ENCODE measurements at places on chromosomes 6 and 20. TPM values are rescaled to one million over a fixed set of nuclear protein-coding genes. Genes with fewer than 3 reads are reported as not detected.
A peak's percentile ranks its signal among the peaks of the same experiment; 100 is the strongest.

Gene FAM83D
- total RNA-seq = not detected

GRCh38 chr6:166087246-166087645, 80.4 kb downstream of the TBXT start:
- H3K4me3 ChIP-seq = no peak overlapping the region
- H3K27ac ChIP-seq = no peak overlapping the region
- no peaks in the 10 kb centered on the region for H3K4me1 ChIP-seq
- H3K27me3 ChIP-seq = no peaks in the 10 kb centered on the region
- no peaks in the 10 kb centered on the region for H3K36me3 ChIP-seq

DNA sequence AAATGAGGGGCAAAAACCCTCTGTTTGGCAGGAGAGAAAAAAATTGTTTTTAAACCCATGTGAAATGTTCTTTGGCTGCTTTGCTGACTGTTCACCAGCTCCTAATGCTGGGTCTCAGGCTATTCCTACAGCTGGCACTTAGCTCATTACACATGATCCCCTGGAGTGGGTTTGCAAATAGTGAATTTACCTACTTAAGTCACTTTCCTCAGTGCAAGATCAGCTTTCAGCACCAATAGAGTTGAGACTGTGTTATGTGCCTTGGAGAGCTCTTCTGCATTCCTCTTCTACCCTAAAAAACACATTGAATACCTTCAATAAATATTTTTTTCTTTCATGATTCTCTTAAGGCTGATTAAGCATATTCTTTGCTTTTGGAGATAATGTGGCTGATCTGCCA, 58.4 kb upstream of the PRDM1 start:
- no peaks in the 10 kb centered on the region for H3K27me3 ChIP-seq
- no peak overlapping the region for H3K4me3 ChIP-seq
- no peaks in the 10 kb centered on the region for H3K36me3 ChIP-seq
- H3K4me1 ChIP-seq = no peaks in the 10 kb centered on the region
- no peak overlapping the region for H3K27ac ChIP-seq

Gene ME1
- total RNA-seq = 10.4 TPM

- no peaks in the 10 kb centered on the region for H3K27me3 ChIP-seq
- H3K27ac ChIP-seq = no peak overlapping the region
- peaks cover 30% of the 10 kb centered on the region for H3K4me1 ChIP-seq
- DNase-seq = no peak
- H3K36me3 ChIP-seq = no peaks in the 10 kb centered on the region
- H3K4me3 ChIP-seq = no peak overlapping the region
Measured at GRCh38 chr6:139600343-139600742, 225.9 kb upstream of the CITED2 start.

GRCh38 chr20:63517376-63518309, 2.9 kb upstream of the PPDPF start:
- H3K27me3 ChIP-seq = peaks cover 1% of the 10 kb centered on the region
- peaks cover 24% of the 10 kb centered on the region for H3K4me1 ChIP-seq
- no peaks in the 10 kb centered on the region for H3K36me3 ChIP-seq
- H3K27ac ChIP-seq = no peak overlapping the region

DNA sequence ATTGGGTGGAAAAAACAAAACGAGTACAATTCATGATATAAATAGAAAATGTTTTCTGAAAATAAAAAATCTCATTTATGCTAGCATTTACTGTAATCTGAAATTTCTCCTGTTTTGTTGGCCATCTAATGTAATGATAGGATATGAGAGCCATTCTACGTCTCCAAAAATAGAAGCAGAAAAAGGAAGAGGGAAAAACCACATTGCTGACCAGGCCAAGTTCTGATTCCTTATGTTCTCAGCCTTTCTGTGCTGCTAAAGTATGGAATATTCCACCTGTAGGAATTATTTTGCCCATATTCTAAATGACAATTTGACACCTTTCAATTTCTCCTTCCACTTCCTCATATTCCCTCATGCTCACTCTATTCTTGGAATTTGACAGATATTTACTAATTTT, 110.2 kb downstream of the TBXT start:
- H3K27ac ChIP-seq = peak overlapping the region; percentile 75
- H3K27me3 ChIP-seq = no peaks in the 10 kb centered on the region
- no peak overlapping the region for H3K4me3 ChIP-seq
- H3K4me1 ChIP-seq = no peaks in the 10 kb centered on the region
- no peak for DNase-seq

- H3K27me3 ChIP-seq = no peaks in the 10 kb centered on the region
- peaks cover 7% of the 10 kb centered on the region for H3K4me1 ChIP-seq
- DNase-seq = no peak
Measured at GRCh38 chr6:27514906-27515495, 42.1 kb upstream of the ZNF184 start.

Gene HEY2
- total RNA-seq = 2.6 TPM

DNA sequence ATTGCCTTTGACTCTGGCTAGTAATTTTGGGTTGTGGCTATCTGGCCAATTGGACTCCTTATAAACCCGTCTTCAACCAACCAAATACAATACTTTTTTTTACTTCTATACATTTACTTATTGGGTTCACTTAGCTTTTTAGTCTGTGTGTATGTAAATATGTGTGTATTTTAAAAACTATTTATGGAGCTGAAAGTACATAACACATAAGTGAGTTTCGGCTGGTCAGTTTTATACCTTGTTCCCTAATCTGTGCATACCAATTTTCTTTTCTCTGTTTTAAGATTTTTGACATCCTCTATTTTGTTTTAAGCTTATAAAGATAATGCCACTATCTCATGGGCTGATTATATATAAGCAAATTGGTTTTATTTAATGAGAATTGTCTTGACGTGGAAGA, 129.5 kb downstream of the LRRC1 start:
- peaks cover 10% of the 10 kb centered on the region for H3K4me1 ChIP-seq
- no peaks in the 10 kb centered on the region for H3K36me3 ChIP-seq
- DNase-seq = no peak
- H3K27ac ChIP-seq = no peak overlapping the region
- H3K27me3 ChIP-seq = no peaks in the 10 kb centered on the region

DNA sequence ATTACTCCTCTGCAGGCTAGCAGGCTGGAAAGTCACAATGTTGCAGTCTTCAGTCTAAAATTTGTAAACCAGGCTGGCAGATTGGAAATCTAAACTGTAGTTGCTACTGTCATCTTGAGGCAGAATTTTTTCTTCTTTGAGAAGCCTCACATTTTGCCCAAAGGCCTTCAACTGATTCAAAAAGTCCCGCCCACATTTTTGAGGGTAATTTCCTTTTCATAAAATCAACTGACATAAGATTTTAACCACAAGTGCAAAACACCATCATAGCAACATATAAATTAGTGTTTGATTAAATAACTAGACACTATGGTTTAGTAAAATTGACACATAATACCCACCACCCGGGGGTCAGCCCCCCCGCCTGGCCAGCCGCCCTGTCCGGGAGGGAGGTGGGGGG, 28.4 kb downstream of the HLA-C start:
- H3K4me3 ChIP-seq = no peak overlapping the region
- no peak for DNase-seq
- H3K4me1 ChIP-seq = no peaks in the 10 kb centered on the region
- H3K36me3 ChIP-seq = no peaks in the 10 kb centered on the region

Gene RAB44
- not detected for total RNA-seq

DNA sequence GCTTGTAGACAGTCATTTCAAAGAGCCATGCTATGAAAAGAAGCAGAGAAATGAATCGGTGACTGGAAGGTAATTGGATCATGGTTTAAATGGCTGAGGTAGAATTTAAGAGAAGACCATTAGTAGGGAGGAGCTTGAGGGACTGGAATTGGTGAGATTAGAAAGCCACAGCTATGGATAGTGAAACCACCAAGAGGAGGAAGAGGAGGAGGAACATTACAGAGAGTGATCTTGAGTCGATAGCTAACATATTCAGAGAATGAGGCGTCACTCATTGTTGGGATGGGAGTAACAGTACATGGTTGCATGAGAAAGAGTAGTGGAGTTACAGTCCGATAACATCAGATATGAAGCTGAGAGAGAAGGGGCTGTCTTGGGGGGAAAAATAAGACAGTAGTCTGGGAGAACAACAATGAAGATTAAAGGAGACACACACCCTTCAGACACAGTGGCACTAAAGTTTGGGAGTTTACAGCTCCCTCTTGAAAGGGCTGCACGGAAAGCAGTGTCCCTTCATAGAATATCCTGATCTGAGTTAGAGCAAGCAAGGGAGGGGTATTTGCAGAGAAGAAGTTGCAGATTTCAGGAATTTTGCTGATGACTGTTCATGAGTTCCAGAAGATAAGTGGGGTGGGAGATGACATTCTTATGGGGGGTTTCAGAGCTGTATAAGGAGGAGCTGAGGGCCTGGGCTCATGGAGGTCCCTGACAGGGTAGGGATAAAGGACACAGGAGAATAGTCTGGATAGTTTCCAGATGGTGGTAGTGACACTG, 15.1 kb upstream of the LAMP5 start:
- no peaks in the 10 kb centered on the region for H3K36me3 ChIP-seq
- H3K4me1 ChIP-seq = no peaks in the 10 kb centered on the region
- no peak for DNase-seq
- no peak overlapping the region for H3K27ac ChIP-seq

Gene ZNF334
- 11.2 TPM for total RNA-seq

- H3K4me3 ChIP-seq = no peak overlapping the region
- H3K27me3 ChIP-seq = no peaks in the 10 kb centered on the region
- no peaks in the 10 kb centered on the region for H3K36me3 ChIP-seq
- H3K27ac ChIP-seq = no peak overlapping the region
- H3K4me1 ChIP-seq = peaks cover 14% of the 10 kb centered on the region
Measured at GRCh38 chr20:62156592-62157386, 13.2 kb downstream of the SS18L1 start.

DNA sequence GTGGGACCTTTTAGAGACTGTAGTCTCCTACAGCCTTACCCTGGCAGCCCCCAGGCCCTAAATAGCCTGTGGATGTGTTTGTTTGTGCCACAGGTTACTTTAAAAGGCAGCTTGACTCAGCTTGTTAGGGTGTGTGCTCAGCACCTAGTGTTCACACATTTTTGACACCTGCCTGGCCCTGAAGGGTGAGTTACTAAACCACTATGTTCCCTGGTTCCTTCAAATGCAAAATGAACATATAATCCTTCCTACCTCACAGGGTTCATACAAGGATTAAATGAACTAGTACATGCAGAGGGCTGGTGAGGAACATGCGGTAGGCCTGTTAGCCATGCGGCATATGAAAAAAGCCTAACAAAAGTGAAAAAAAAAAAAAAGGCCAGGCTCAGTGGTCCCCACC, 14.9 kb upstream of the TFAP2C start:
- H3K27me3 ChIP-seq = no peaks in the 10 kb centered on the region
- H3K4me1 ChIP-seq = no peaks in the 10 kb centered on the region
- H3K36me3 ChIP-seq = no peaks in the 10 kb centered on the region
- no peak overlapping the region for H3K27ac ChIP-seq
- no peak overlapping the region for H3K4me3 ChIP-seq

Gene HLA-DPA1
- 81.7 TPM for total RNA-seq

GRCh38 chr6:44715188-44715587, 327.7 kb downstream of the CDC5L start:
- DNase-seq = no peak
- no peaks in the 10 kb centered on the region for H3K27me3 ChIP-seq
- no peaks in the 10 kb centered on the region for H3K4me1 ChIP-seq
- H3K4me3 ChIP-seq = no peak overlapping the region
- no peak overlapping the region for H3K27ac ChIP-seq

Gene CASS4
- total RNA-seq = 0.52 TPM

DNA sequence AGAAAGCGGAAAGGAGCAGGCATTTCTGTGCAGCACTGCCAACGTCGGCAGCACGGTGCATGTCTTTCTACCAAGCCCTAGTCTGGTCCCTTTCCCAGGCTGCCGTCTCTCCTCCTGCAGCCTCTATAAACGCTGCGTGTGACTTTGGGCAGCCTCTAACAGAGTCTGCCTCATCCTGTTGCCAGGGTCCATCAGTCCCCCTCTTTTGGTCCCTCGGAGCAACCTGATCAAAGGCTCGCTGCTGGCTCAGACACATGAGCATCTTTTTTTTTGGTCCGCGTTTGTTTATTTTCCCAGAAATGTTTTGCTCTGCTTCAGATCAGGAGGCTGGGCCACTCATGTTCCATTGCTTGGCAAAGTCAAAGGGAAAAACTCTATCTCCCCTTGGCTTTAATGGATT, 166.8 kb upstream of the CST7 start:
- no peaks in the 10 kb centered on the region for H3K36me3 ChIP-seq
- H3K27ac ChIP-seq = no peak overlapping the region
- H3K27me3 ChIP-seq = no peaks in the 10 kb centered on the region
- peaks cover 6% of the 10 kb centered on the region for H3K4me1 ChIP-seq

GRCh38 chr6:110075406-110075805, 97.3 kb downstream of the GPR6 start:
- no peaks in the 10 kb centered on the region for H3K27me3 ChIP-seq
- no peaks in the 10 kb centered on the region for H3K4me1 ChIP-seq
- H3K27ac ChIP-seq = no peak overlapping the region
